ENCODE measurements at places on chromosomes 7 and 10.

DNA sequence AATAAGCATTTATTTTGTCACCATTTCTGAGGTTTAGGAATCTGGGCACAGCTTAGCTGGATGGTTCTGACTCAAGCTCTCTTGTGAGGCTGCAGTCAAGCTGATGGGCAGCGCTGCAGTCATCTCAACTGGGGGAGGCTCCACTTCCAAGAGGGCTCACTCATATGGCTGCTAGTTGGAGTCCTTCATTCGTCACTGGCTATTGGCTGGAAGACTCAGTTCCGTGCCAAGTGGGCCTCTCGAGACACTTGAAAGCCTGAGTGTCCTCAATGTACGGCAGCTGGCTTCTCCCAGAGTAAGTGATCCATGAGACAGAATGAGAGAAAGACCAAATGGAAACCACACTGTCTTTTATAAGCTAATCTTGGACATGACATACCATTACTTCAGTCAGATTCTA, 21.6 kb upstream of the COL13A1 start:
- DNase-seq = no peak

- no peak for DNase-seq
Observed at GRCh38 chr7:117854186-117854585, 19.1 kb downstream of the CTTNBP2 start.

- no peak for DNase-seq
Observed at GRCh38 chr10:123995082-123995460, 98.3 kb downstream of the CHST15 start.

GRCh38 chr10:80139265-80139664, 6.7 kb downstream of the PLAC9 start:
- no peak for DNase-seq

DNA sequence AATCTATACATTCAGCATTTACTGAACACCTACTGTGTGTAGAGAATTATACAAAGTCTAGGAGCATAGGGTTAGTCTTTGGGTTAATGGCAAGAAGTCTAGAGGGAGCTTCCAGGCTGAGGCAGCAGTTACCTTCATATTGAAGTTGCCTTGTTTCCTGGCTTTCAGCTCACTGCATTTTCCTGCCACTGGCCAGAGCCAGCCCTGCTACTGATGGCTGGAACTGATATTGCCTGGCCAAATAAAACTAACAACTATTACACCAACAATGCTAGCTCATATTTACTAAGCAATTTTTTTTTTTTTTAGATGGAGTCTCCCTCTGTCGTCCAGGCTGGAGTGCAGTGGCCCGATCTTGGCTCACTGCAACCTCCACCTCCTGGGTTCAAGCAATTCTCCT, 165.7 kb upstream of the ITGB1 start:
- DNase-seq = peak; percentile 51

DNA sequence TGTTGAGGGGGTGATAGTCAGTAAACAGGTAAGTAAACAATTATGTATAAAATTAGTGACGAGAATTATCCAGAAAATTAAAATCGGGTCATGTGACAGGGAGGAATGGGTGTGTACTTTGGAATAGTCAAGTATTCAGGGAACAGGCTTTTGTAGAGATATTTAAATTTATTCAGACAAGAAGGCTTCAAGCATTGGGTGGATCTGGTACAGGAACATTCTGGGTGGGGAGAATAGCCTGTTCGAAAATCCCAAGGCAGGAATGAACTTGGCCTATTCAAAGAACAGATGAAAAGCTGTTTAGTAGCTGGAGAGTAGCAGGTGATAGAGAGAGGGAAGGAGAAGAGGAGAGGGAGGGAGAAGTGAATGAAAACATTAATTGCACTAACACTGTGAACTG, 448.9 kb upstream of the FZD8 start:
- DNase-seq = no peak

DNA sequence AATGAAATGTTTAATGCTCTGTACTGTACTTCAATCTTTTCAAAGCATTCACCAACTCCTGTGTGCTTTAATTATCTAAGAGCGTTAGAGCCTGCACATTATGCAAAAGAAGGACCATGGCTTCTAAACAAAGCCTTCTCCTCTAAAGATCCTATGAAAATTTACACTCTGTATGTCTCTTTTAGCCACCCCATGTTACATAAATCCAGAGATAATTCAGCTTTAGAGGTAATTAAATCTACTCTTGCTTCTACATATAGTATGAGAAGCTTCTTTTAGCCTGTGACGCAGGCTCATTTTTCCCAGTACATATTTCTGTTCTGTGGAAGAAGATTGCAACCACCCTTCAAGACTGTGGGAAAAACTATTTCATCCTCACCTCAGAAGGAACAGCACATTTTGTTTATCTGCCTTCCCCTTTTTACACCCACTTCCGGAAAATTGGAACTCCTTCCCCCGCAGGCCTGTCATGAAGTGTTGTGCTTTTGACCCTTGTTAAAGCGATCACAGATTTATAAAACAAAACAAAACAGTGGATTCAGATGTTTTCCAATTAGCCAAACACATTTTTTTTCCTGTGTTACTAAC, 8.1 kb upstream of the TAS2R16 start:
- DNase-seq = no peak

- DNase-seq = peak; percentile 98
Observed at GRCh38 chr10:78944723-78945312, 123.9 kb upstream of the ZMIZ1 start.

- DNase-seq = no peak
Observed at GRCh38 chr7:37684927-37685326, 1.4 kb downstream of the GPR141 start.

DNA sequence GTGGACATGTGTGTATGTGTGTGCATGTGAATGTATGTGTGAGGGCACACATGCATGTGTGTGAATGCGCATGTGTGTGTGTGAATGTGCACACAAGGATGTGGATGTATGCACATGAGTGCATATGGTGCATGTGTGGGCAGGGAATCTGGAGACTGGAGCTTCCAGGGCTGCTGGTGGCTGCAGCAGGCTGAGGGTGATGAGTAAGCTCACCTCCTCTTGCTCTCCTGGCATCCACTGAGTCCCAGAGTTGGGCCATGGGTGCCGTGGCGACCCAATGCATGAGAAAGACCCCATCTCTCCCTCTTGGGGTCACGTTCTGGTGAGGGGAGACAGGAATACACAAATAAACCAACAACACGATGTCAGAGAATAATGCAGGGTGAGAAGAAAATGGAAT, 33.3 kb upstream of the COL13A1 start:
- DNase-seq = no peak

GRCh38 chr7:135158874-135159273, 11.0 kb downstream of the TMEM140 start:
- DNase-seq = no peak

GRCh38 chr7:18513343-18513742, 17.8 kb downstream of the HDAC9 start:
- no peak for DNase-seq

DNA sequence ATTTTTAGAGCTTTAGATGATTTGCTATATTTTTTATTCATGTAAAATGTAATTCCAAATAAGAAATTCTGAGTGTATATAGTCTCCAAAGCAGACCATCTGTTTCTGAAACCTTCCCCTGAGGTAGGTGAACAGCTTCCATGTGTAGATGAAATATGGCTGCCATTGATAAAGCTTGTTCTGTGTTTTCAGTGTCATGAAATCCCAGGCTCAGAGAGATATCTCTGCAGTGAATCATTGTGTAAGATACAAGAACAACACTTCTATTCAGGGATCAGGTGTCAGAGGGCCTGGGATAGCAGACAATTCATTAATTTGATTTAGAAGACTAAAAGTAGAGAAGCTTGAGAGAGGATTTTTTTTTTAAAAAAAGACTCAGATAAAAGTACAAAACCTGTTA, 29.1 kb downstream of the ACTA2 start:
- peak; percentile 25 for DNase-seq

DNA sequence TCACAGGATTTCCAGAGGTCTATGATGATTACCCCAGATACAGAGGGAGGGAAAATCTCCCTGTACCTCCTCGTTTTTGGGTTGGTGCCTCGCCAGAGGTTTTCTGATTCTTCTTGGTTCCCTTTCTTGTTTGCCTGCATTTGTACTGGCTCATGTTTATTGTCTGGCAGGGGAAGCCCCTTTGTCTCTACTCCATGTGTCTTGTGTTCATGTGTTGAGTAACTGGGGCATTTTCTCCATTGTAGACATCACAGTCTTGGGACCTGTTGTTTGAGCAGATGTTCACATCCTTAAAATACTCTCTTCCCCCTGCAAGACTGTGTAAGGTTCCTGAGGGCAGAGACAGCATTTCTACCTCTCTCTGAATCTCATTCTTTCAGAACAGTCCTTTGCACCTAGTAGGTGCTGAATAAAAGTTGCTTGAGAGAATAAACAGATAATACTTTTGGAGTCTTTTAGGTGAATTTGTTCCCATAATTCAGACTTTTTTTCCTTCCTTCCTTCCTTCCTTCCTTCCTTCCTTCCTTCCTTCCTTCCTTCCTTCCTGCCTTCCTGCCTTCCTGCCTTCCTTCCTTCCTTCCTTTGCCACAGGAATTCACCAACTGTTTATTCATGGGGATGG, 25.1 kb downstream of the CDK14 start:
- DNase-seq = peak; percentile 25

DNA sequence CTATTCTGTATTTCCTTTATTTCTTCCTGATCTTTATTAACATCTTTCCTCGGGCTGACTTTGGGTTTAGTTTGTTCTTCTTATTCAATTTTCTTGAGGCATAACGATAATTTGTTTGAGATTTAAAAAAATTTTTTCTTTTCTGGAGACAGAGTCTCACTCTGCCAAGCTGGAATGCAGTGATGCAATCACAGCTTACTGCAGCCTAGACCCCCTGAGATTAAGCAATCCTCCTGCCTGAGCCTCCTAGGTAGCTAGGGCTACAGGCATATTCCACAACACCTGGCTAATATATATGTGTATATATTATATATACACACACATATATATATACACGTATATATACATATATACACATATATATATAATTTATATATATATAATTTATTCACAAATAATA, 540.2 kb downstream of the NXPH1 start:
- DNase-seq = no peak

DNA sequence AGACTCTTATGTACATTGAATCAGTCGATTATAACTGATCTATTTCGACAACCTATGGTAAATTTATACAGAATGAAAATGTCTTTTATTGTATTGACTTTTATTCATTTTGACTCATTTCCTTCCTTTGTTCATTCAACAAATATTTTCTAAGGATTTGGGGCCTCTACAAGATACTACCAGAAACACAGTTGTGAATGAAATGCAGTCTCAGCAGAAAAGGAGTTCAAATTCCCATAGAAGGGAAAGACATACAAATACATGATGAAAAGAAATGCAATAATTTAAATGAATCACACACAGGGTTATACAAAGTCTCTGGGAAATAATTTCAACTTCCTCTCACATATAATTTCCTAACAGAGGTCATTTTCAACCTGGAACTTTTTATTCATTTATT, 134.0 kb upstream of the SEMA3A start:
- DNase-seq = peak; percentile 6

- DNase-seq = no peak
Observed at GRCh38 chr10:114931072-114931679, 6.8 kb upstream of the TRUB1 start.

- DNase-seq = peak; percentile 5
Observed at GRCh38 chr10:14601872-14602725, 172.6 kb downstream of the FAM107B start.

GRCh38 chr7:18905316-18905943, 212.0 kb downstream of the TWIST1 start:
- no peak for DNase-seq

- no peak for DNase-seq
Observed at GRCh38 chr10:72690071-72690755, 1.7 kb upstream of the MCU start.

- DNase-seq = no peak
Observed at GRCh38 chr7:37775921-37776320, 72.5 kb upstream of the NME8 start.
